Stimulated activated CD4-positive, alpha-beta T cell treated with anti-CD3 and anti-CD28 coated beads, Interleukin-12 subunit alpha, Interleukin-12 subunit beta, amount 100 ng/mL, for 24 hours (primary cell): ENCODE measurements at places on chromosomes 3 and 15.

- no peak for DNase-seq
These were observed 147.0 kb upstream of the NR2F2 start for GRCh38 chr15:96183514-96183850.

GRCh38 chr3:144816323-144816722 lies 844.7 kb downstream of the DIPK2A start:
- no peak for DNase-seq

DNA sequence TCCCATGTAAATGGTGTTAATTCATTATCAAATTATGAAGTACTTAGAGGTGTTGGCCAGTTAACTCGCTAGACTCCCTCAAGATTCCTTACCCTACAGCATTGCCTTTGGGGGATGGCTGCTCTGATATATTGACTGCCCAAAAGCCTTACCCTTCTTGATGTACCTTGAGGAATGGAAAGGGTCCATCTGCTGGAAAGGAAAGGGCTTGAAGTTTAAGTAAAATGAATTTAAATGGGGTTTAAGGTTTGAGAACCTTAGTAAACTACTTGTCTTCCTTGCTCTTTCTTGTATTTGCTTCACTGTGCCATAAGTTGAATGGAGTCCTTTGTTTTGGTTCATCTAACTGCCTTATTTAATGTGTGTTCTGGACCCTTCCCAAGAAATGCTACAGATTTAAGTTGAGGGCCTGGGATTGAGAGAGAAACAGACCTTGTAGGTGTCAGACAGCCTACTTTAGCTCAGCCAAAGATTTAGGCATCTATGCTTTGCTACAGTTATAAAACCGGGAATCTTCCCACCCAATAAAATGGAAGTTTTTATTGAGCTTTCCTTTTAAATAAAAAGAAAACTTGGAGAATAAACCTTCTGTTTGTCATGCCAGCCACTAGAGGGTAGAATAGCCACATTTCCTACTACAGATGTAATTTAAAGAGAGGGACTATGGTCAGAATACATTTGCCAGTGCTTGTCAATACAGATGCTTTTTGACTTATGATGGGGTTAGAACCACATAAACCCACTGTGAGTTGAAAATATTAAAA lies 25.3 kb downstream of the CMSS1 start:
- DNase-seq = no peak

DNA sequence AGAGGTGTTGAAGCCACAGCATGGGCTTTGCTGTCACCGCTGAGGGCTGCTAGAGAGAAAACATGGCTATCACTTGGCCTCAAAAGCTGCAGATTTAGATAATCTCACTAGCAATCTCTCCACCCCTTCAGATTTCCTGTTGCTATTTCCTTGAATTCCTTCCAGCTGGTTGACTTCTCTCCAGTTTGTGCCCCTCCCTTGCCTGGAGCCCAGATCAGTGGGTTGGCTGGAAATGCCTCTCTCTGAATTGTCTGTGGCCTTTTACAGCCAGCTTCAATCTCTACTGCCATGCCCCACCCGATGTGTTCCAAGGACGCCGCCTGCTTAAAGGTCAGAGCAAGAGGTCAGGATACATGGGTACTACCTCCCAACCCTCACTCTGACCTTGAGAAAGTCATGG lies 294.1 kb downstream of the NTRK3 start:
- DNase-seq = no peak

- no peak for DNase-seq
These were observed 457.0 kb downstream of the PLOD2 start for GRCh38 chr3:145704020-145704419.

DNA sequence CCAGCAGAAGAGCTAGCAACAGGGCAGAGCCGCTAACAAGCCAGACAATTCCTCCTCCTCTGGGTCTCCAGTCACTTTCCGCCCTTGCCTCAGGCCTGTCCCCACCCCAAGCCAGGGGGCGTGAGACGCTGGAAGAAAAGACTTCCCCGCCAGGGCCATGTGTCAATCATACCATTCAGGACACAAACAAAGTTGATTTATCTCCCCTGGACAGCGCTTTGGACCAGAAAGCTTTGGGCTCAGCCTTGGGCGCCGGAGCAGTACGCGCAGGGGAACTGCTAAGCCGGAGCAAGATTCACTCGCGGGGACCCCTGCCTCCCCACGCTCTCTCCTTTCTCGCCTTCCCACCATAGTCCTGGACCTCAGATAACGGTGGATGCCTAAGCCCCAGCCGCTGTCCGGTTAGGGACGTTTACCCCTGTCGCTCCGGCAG lies 479 bp downstream of the LRRC2 start:
- DNase-seq = no peak

DNA sequence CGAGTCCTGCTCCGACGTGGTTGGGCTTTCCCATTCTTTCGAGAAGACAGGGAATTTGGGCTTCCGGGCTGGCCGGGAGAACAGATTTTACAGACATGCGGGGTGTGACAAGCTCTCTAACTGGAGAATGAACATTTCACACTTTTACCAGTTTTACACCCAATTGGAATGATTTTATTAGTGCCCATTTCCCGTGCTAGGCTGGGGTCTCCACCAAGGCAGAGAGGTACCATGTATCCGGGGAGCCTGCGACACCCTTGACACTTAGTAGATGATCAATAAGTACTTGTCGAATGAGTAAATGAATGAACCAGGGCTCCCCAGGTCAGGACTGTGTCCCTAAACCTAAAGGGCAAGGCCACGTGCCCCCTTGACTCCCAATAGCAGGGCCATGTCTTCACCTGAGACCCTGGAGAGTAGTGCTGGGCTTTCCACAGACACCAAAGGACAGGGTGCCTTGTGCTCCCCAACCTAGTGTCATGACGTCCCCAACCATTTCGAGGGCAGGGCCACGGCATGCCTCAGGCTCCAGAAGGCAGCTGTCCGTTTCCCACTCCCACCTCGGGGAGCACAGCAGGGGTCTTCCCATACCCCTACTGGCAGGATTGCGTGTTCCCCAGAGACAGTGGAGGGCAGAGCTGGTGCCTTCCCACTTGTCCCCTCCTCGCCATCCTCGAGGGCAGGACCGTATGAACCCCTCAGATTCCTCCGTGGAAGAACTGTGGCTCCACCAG lies 679 bp upstream of the MYD88 start:
- no peak for DNase-seq

DNA sequence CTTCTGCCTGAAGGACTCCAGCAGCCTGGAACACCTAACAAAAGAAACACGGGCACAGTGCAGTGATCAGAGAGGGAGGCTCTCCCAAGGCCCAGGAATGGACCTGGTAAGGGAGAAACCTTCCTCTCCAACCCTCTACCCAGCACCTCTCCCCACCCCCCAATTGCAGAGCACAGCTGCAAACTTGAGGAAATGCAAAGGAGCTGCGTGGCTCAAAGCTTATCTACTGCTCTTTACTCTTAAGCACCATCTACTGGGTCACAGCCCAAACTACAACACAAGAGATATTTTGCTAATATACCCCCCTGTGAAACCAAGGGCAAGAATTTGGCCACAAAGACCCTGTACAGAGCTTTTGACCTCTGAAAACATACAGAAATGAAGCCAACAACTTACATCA lies 328.3 kb downstream of the OXSM start:
- DNase-seq = no peak

- no peak for DNase-seq
These were observed 70.7 kb upstream of the THBS1 start for GRCh38 chr15:39510001-39510701.

DNA sequence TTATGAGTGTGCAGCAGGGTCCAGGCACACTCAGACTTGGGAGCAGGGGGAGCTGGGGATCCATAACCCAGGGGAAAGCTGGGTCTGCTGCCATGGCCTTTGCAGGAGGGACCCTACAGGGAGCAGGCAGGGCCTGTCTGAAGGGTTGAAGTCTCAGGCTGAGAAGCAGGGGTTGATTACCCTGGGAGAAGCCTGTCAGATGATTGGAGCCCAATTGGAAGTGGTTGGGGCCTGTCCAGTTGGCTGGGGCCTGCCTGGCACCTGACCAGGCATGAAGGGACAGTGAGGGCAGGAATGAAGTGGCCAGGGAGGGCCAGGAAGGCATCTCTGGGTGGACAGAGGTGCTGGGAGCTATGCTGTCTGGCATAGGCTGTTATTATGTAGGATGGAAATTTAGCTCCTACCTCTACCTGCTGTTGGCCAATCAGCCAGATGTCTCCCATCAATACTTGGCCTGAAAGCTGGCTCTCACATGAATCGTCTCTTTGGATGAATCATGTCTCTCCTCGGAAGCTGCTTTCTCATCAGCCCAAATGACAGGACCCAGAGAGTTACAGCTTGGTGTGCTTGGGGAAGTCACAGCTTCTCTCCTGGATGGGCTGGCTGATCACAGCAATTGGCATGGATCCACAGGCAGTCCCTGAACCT lies 27.4 kb upstream of the SLCO2A1 start:
- no peak for DNase-seq

GRCh38 chr15:66514586-66514985 lies 9.5 kb downstream of the ZWILCH start:
- no peak for DNase-seq

GRCh38 chr3:72699631-72700030 lies 148.6 kb downstream of the SHQ1 start:
- no peak for DNase-seq

DNA sequence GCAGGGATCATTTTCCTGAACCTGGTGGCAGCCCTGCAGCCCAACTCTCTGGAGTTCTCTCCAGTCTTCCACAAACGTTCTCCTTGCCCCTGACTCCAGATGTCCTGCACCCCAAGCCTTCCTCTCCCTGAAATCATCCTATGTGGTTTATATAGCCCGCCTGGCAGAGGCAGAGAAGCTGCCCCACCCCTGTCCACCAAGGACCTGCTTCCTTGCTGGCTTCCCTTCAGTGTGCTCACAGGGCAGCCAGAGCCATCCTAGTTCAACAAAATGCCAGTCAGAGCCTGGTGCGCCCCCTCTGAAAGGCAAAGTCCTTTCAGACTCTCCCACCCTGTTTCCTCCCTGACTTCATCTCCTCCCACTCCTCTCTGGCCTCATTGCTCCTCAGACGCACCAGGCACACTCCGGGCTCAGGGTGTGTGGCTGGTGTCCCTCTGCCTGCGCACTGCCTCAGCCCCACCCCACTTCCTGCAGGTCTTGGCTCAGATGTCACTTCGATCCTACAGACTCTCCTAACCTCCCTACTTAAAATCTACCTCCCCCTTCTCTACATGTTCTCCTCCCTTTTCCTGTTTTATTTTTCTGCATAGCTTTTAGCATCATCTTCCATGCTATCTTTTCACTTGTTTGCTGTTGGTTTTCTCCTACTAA lies 5.9 kb downstream of the KBTBD13 start:
- DNase-seq = no peak

- no peak for DNase-seq
These were observed 287.4 kb upstream of the CTNNB1 start for GRCh38 chr3:40911928-40912327.

DNA sequence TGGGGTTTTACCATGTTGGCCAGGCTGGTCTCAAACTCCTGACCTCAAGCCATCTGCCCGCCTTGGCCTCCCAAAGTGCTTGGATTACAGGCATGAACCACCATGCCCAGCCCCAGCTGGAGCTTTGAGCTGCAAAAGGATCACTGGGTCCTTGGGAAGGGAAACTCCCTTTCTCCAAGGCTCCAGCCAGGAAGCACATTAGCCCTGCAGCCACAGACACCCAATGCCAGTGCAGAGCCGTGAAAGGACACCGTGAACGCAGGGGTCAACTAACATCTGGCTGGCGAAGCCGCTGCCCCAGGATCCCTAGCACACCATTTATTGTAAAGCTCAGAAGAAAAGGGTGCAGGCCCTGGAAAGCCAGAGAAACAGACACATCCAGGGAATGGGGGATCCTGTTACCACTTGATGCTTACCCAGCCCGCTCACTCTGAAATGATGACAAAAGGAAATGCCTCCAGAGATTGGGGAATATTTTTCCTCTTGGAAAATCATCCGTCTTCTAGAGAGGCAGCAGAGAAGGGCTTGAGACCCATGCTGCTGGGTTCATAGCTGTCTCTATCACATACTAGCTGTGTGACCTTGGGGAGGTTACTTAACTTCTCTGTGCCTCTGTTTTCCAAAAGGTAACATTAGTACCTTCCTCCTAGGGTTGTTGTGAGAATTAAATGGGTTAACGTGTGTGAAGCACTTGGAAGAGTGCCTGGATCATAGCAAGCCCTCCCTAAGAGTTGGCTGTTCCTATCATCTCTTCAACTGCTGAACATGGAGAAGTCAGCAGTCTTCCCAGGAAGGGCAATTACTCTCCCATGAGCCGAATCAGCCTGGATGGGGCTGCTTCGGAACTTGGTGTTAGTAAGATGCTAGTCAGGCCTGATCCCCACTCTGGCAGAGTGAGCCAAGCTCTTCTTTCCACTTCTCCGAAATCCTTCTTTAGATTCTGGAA lies 40.8 kb downstream of the LMCD1 start:
- DNase-seq = no peak

DNA sequence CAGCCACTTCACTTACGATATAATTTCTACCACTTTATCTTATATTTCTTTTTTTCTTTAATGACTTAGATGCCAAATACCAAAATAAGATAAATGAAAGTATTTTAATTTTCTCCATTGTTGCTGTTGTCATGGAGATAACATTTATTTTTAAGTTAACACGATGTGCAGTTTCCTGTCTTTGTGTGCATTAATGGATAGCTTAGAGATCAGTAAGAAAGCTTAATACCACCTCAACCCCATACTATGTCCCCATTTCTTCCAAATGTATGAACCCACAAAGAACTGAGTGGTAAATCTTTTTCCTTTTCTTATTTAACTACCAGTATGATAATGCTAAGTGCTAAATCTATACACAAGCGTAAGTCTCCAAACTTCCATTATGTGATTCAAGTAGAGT lies 17.1 kb downstream of the PCNP start:
- no peak for DNase-seq

DNA sequence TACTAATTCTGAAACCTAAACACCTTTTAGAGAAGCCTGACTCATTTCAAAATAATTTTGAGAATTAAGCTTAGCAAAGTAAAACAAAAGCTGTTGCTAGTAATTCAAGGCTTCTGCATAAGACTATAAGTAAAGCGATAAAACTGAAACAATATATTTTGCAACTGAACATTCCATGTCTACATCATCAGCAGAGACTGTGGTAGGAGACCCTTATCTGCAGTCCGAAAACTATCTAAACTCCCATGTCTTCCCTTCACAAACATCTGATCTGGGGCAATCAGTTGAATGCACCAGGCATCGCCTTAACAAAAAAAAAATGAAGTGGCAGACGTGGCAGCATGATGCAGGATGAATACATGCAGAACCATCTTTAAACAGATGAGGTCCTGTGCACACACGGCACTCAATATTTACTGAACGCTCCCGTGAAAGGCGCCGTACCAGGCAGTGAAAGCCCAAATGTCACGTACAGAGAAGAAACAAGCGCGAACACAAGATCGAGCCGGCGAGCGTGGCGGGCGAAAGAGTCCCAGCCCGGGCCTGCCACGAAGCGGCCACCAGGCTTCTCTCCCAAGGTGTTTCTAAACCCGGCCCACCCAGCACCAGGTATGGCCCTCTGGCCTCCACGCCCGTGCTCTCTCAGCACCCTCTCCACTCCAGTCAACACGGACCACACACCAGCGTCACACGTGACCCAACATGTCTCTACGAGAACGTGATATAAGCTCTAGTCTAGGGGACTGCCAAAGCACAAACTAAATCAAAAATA lies 63.0 kb downstream of the CHSY1 start:
- no peak for DNase-seq
